ENCODE measurements at places on chromosomes 1 and 21.

DNA sequence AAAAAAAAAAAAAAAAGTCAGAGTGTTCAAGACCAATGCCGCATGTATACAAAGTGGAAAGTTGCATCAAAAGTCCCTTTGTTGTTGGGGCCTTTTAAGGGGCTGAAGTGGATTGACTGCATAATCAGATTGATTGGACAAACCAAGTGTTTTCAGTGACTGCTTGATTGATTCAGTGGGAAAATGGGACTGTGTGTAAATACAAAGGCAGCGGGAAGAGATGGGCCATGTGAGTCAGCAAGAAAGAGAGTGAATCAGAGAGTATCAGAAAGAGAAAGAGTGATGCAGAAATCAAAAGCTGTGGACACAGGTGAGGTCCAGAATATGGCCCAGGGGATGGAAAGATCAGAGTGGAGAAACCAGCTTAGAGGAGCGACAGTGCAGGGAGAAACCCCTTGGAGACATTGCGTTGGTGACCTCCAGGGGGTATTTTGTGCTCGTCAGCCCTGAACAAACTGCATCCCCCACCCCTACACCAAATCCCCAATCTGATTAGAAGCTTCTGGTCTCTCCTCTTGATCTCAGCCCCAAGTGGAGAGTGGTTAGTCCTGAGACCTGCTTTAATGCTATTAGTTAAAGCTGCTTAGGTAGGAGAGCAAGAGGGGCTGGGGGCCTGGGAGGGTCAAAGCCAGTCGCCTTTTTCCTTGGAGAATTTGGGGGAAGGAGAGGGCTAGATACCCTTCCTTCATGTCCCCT, 5.1 kb upstream of the ETV3L start:
- H3K4me1 ChIP-seq, result peaks cover 6% of the 10 kb centered on the region
- H3K4me3 ChIP-seq, result no peak overlapping the region
- H3K36me3 ChIP-seq, result no peaks in the 10 kb centered on the region
- no peaks in the 10 kb centered on the region for H3K27me3 ChIP-seq

GRCh38 chr1:63935553-63935952, 161.7 kb downstream of the ROR1 start:
- H3K4me3 ChIP-seq, result no peak overlapping the region
- H3K27ac ChIP-seq, result no peak overlapping the region
- no peak for DNase-seq
- no peaks in the 10 kb centered on the region for H3K36me3 ChIP-seq
- no peaks in the 10 kb centered on the region for H3K4me1 ChIP-seq

GRCh38 chr1:54309631-54310366, 96.4 kb downstream of the SSBP3 start:
- no peaks in the 10 kb centered on the region for H3K36me3 ChIP-seq
- H3K27me3 ChIP-seq, result no peaks in the 10 kb centered on the region
- DNase-seq, result peak; percentile 60
- H3K27ac ChIP-seq, result no peak overlapping the region
- H3K4me1 ChIP-seq, result peaks cover 34% of the 10 kb centered on the region

- peaks cover 6% of the 10 kb centered on the region for H3K27me3 ChIP-seq
- H3K4me1 ChIP-seq, result peaks cover 5% of the 10 kb centered on the region
- no peak overlapping the region for H3K4me3 ChIP-seq
- DNase-seq, result no peak
- no peak overlapping the region for H3K27ac ChIP-seq
These were observed 6.3 kb upstream of the SRRM1 start for GRCh38 chr1:24636661-24637357.

DNA sequence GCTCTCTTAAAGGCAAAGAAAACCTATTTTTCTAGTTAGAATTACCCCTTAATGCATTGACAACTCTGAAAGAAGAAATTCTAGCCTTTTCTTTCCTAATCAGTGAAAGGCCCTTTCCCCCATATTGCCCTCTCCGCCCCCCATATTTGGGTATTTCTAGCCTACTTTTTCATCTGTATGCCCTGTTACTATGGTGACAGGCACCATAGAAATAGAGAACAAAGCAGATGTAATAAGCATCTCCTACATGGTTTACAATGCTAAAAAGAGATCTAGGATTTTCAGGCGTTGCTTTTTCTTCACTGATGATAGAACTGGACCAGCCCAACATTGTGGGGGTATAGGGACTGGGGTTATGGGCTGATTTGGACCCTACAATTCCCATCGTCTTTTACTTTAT, 14.5 kb downstream of the LRRC8B start:
- H3K27ac ChIP-seq, result no peak overlapping the region
- H3K36me3 ChIP-seq, result no peaks in the 10 kb centered on the region
- H3K27me3 ChIP-seq, result no peaks in the 10 kb centered on the region
- no peak overlapping the region for H3K4me3 ChIP-seq
- DNase-seq, result no peak

GRCh38 chr1:36279789-36280296, 26.3 kb upstream of the SH3D21 start:
- DNase-seq, result no peak
- no peaks in the 10 kb centered on the region for H3K27me3 ChIP-seq
- H3K36me3 ChIP-seq, result peaks cover 65% of the 10 kb centered on the region
- H3K27ac ChIP-seq, result no peak overlapping the region
- H3K4me3 ChIP-seq, result no peak overlapping the region
- no peaks in the 10 kb centered on the region for H3K4me1 ChIP-seq

GRCh38 chr21:39479164-39479813, 27.5 kb downstream of the SH3BGR start:
- H3K36me3 ChIP-seq, result peaks cover 2% of the 10 kb centered on the region
- H3K27ac ChIP-seq, result no peak overlapping the region
- DNase-seq, result no peak

- H3K4me1 ChIP-seq, result peaks cover 2% of the 10 kb centered on the region
- DNase-seq, result no peak
- H3K36me3 ChIP-seq, result peaks cover 10% of the 10 kb centered on the region
- peaks cover 5% of the 10 kb centered on the region for H3K27me3 ChIP-seq
These were observed 1.1 kb downstream of the SERBP1 start for GRCh38 chr1:67429011-67429527.

Measured in neuronal stem cell (in vitro differentiated cells).